ENCODE measurements at places on chromosomes 11 and 22.

DNA sequence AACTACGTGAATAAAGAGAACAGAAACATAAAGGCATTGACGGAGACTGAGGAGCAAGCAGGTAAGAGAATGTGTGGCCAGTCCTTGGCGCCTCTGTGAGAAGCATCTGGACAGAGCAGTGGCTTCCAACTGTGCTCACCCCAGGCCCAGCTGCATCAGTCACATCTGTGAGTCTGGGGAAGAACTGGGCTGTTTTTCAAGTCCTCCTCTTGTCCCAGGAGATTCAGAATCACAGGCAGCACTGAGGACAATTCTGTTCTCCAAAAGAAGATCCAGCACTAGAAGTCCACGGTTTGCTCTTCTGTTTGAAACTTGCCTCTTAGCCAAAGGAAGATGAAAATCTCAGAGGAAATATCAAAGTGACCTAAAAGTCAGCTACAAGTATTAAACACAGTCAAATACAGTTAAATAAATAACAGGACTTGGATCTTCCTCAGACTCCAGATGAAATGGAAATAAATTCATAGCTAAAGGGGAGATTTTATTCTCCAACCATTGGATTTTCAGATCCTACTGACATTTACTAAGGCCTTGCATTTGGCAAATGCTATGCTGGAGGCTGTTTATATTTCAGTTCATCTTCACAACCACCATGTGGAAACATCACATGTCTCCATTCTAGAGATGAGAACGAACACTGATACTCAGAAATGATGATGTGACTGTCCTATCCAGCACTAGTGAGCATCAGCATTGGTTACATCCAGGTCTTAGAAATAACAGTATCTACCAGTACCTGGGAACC lies 14.1 kb downstream of the FAM181B start:
- no peak for DNase-seq

DNA sequence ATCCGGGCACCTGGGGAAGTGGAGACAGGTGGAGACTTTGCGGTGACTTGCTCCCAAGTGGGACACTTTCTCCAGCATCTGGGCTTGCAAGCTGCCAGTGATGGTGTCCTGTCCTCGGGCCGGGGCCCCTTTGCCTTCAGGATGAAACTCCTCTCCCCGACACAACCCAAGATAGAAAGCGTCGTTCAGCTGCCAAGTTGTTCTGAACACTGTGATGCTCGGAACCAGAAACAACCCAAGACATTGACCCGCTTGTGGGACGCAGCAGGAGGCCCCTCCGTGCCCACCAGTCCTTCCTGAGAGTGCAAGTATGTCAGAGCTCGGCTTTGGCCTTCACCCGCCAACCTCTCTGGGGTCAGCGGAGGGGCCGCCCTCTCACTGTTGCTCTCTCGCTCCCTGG lies 31.3 kb downstream of the LINC01488 start:
- no peak for DNase-seq

DNA sequence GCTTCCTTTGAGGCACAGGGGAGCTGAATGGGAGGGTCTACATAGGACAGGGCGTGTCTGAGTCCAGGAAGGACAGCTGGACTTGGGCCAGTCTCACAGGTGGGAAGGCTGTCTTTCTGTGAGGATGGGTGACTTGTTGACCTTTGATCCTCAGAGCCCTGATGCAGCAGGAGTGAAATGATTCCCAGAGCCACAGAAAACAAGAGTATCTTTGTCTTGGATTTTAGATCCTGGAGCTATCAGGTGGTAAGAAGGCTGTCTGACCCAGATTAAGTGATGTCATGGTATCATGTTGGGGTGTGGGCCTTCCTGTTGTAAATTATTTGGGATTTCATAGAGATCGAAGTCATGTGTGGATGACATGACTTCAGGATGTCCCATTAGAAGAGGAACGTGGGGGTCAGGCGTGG lies 15.0 kb downstream of the PTPRJ start:
- DNase-seq: no peak

GRCh38 chr11:75428281-75428724 lies 4.7 kb downstream of the KLHL35 start:
- peak; percentile 94 for DNase-seq

- no peak for DNase-seq
Observed at GRCh38 chr11:59810911-59811259, 307 bp upstream of the MRPL16 start.

GRCh38 chr11:16584569-16584968 lies 153.9 kb upstream of the C11orf58 start:
- DNase-seq: no peak

GRCh38 chr22:28397306-28397705 lies 282.3 kb downstream of the TTC28 start:
- no peak for DNase-seq

GRCh38 chr11:16613512-16614381 lies 124.7 kb upstream of the C11orf58 start:
- peak; percentile 94 for DNase-seq

DNA sequence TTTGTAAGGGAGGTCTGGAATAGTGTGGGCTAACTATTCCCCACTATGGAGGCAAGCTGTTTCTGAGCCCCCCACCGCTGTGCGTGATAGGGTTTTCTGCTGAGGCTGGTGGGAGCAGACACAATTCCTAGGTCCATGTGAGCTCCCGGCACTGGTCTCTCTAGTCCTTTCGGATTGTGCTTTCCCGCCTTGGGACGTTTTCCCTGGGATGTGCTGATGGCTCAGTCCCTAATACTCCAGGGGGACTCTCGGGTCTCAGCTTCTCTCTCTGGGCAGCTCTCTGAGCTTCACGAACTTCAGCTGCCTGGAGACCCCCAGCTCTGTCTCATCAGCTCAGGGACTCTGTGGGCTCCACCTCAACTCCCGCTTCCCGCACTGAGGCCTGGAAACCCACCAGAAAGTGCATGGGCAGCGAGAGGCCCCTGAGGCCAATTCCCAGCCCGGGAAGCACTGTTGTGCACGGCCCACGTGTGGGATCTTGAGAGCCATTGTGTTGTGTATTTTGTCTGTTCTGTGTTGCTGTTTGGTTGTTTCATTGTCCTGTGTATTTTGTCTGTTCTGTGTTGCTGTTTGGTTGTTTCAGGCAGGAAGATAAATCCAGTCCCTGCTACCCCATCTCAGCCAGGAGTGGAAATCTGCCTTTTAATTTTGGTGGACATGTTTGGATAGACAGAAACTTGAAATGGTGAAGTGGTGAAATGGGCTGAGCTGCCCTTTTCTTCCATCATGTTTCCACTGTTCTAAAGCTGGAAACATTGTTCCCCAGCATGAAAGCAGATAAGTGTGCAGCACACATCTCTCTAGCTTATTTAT lies 12.7 kb upstream of the TNNT3 start:
- no peak for DNase-seq

GRCh38 chr22:47453049-47453448 lies 690.6 kb downstream of the TBC1D22A start:
- no peak for DNase-seq

DNA sequence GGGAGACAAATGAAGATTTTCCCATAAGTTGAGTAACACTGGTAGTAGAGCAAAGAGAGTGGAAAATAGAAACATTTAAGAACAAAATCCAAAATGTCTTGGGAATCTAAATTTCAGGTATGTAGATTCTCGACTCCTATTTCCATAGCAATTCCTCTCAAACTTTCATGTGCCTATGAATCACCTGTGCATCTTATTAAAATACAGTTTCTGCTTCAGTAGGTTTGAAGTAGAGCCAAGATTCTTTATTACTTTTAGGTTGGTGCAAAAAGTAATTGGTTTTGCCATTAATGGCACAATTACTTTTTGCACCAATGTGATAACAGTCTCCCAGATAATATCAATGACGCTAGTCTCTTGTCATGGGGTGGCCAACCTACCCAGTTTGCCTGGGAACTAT lies 115.3 kb upstream of the SLC5A12 start:
- DNase-seq: no peak

DNA sequence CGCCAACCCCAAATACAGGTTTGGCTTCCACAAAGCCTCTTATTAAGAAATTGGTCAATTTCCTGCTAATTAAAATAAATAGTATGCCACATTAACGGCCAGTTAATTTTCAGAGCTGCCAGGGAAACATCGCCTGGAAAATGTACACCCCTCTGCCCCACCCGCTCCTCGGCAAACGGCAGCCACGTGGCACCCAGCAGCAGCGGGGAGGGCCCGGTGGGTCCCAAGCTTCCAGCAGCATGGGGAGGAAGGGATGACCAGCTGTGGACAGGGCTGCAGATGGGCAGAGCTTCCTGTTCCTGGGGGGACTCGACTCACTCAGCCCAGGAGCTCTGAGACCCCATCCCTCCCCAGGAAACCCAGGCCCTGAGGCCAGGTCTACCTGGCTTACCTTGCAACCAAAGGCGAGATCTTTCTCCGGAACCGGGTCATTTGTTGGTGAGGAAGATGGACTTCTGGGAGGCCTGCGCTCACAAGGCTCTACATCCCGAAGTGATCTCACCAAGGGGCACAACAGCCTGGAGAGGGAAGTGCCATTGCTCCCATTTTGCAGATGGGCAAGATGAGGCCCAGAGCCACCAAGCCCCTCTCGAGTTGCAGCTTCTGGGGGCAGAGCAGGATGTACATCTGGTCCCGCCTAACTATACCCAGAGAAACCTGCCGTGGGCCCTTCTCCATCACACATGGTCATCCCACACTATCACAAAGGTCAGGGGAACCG lies 68.3 kb downstream of the IGLL1 start:
- no peak for DNase-seq

- DNase-seq: no peak
Observed at GRCh38 chr11:69259096-69259495, 34.9 kb upstream of the MYEOV start.

GRCh38 chr11:33690290-33691065 lies 10.1 kb downstream of the C11orf91 start:
- DNase-seq: no peak

DNA sequence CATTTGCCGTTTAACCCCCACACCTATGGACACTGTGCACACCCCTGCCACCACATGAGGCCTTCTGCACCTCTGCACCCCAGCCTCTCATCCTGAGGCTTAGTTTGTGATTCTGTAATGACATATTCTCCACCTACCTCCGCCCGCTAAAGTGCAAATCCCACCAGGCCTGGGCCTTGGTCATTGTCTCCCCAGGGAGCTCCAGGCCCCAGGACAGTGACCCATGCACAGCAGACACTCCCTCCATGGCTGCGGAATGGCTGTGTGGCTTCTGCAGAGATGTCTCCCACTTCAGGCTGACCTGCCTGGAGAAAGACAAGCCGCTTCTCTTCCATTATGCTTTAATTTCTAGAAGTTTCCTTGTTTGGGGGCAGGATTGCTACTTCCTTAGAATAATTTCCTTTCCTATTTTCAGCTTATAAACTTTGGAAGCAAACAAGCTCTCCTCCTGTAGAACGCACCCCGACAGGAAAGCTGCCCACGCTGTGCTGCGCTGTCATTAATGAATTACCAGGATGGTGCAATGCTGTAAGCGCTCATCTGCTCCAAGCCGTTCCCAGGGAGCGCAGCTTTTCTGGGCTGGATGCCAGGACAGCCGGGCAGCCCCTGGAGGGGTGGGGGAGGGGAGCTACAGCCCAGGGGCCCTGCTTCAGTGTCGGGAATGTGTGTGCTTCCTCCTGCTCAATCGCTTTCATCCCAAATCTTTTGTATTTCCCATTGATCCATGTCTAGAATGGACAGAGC lies 618.0 kb downstream of the BRD1 start:
- DNase-seq: no peak

DNA sequence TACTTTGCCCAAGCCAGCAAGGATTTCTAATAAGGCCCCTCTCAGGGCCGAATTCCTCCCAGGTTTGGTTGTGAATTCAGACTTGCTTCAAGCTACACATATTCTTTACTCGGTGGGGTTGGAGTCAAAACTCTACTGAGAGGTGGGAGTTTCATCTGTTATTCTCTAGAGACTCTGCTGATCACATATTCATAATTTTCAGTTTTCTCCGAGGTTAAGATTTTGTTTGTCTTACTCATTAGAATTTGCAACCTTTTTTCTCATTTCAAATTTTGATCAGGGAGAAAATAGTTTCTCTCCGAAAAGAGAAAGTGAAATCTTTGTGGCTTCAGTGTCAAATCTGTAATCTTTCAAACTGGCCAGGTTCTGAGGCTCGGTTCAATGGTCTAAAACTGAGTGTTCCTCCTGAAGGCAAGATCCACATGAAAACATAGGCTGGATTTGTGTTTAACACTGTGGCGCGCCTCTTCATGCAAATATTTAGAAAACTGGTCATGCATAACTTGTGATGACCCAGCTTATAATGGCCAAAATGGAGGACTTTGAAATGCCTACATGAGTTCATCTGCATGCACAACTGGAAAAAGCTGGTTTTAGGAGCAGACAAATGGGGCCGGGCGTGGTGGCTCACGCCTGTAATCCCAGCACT lies 21.5 kb upstream of the GSTP1 start:
- DNase-seq: no peak

- DNase-seq: no peak
Observed at GRCh38 chr11:561148-562003, 606 bp downstream of the RASSF7 start.
